ENCODE measurements at places on chromosomes 2 and 18.

DNA sequence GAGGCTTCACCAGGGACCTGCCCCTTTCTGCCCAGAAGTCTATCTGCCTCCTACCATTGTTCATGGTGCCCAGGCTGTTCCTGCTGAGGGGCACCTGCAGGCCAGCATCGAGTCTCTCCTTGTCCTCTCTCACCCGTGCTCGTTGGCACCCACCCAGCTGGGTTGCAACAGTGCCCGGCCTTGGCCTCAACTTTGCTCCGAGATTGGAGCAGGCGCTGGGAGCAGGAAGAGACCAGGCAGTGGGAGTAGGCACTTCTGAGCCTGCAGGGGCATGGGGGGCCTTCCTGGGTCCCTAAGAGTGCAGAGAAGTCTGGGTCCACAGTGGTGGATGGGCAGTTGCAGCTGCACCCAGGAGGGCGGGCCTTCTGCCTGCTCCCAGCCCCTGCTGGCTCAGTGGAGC is 75.6 kb downstream of the NCOA1 start:
- no peak for DNase-seq

DNA sequence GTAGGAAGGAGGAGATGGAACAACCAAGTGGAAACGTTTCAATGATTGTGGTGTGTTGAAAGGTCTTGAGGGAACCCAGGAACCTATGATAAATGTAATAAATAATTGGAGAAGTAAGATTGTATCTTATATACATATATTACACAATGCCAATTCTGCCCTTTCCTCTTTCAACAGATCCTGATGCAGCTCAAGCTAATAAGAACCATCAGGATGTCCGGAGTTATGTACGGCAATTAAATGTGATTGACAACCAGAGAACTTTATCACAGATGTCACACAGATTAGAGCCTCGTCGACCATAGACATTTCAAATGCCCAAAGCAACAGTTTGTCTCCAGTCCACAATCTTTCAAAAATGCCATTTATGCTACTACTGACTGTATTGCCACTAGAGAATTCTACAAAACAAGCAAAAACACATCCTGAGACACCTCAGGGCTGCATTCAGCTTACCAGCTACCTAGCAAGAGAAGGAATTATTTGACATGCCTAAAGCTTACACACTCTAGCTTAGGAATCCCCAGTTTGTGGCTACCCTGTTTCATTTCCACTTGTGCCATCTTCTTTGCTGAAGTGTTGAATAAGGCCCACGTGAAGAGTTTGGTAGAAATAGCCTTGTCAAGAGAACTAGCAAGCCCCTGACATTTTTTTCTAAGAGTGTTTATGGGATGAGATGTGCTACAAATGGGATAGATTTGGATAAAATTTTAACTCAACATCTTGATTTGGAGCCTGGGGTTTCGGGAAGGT is 24.0 kb upstream of the MAP3K20 start:
- DNase-seq: no peak

GRCh38 chr18:65423776-65424175 is 327.0 kb upstream of the CDH7 start:
- no peak for DNase-seq

DNA sequence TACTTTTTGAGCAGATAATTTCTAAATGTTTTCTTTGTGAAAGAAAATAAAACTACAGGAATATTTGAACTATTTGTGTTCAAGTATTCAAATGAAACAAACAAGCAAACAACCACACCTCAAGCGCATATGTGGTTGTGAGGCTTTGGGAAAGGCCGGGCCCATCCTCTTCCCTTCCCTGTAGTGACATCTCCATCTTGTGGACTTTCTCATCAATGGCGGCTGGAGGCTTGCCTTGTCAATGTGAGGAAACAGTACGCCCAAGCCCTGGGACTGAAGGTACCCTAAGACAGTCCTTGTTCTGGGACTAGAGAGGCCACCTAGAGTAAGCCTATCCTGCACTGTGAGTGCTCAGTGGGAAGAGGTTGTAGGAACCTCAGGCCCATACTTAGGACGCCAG is 166.8 kb downstream of the TPGS2 start:
- no peak for DNase-seq

DNA sequence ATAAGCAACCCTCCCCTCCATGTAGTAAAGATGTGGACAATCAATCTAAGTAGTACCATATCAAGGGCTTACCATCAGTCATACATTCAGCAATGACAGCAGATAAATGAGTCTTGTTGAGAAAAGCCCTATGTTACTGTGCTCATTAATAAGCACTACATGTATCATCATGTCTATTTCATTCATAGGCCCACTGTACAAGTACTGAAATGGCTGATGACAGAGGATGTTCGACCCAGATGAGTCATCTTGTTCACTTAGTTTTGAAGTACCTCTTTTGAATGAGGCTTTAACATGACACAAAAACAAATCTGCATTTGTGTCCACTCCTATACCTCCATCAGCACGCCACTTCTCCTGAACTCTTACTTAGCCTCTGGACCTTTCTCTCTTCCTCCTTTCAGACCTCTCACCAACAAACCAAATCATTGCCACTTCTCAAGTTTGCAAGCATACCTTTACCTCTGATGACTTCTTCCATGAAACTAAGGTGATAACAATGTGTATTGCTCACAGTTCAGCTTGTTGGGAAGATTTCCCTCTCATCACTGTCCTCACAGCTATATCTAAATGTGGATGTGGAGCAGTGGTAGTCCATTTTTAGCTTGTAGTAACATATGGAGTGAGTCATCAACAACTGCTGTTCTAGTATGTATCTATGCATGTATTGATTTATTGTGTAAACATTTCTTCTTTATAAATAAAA is 921.0 kb upstream of the SLC39A10 start:
- DNase-seq: no peak

GRCh38 chr18:37578886-37579513 is 13.4 kb upstream of the CELF4 start:
- DNase-seq: no peak

DNA sequence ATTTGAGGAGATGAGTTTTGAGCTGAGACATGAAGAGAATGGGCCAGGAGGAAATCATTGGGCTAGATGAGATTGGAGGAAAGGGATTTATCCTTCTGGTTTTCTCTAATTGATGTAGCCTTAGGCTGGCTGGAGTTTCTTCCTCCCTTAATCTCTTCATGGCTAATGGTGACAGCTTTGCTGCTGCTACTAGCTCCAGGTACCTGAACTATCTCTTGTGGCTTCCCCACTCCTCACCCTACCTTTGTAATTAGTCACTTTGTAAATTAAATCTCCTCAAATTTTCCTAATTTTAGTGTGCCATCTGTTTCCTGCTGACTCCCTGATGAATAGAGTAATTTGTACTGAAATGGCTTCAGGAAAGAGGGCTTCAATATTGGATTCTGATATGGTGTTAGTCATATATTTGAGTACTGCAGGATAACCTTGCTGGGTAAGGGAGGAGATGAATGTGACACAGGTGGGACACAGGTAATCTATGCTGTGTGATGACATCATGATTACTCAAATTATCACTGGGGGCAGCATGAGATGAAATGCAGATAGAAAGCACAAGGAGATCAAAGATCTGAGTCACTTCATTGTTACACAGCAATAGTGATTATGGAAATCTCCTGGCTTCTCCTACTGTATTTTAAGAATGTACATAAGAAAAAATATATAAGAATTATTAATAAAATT is 1134.1 kb upstream of the DDX18 start:
- DNase-seq: no peak

GRCh38 chr2:13666582-13667414 is 950.1 kb downstream of the TRIB2 start:
- DNase-seq: no peak

DNA sequence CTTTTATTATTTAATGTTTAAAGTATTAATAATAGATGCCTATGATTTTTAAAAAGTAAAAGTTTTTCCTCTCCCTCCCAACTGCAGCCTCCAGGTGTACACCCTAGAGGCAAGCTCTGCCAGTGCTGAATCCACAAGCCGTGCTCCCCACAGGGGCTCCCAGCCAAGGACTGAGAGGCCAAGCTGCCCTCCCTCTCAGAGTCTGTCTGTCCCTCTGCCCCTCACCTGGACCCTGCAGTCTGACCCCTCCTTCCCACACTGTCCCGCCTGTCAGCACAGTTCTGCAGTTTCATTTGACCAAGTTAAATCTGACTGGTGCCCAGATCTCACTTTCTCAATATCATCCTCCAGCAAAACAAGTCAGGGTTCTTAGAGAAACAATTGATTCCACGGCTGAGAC is 14.8 kb upstream of the PROC start:
- no peak for DNase-seq

DNA sequence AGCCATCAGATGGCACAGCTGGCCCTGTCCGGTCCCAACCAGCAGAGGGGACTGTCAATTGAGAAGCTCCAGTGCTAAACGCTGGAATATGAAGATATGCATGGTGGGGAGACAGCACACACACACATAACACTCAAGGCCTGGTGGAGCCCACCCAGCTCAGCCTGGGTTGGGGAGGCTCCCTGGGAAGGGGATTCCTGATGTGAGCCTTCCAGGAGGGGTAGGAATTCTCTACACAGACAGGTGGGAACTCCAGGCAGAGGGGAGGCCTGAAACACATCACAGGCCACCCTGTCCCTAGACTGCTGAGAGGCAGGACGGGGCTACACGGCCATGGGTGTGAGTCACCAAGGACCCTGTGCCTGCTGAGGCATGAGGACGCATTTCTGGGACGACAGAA is 49.4 kb upstream of the SH3RF3 start:
- DNase-seq: no peak

- DNase-seq: no peak
These were observed 272.1 kb upstream of the EPAS1 start for GRCh38 chr2:46025081-46025480.

DNA sequence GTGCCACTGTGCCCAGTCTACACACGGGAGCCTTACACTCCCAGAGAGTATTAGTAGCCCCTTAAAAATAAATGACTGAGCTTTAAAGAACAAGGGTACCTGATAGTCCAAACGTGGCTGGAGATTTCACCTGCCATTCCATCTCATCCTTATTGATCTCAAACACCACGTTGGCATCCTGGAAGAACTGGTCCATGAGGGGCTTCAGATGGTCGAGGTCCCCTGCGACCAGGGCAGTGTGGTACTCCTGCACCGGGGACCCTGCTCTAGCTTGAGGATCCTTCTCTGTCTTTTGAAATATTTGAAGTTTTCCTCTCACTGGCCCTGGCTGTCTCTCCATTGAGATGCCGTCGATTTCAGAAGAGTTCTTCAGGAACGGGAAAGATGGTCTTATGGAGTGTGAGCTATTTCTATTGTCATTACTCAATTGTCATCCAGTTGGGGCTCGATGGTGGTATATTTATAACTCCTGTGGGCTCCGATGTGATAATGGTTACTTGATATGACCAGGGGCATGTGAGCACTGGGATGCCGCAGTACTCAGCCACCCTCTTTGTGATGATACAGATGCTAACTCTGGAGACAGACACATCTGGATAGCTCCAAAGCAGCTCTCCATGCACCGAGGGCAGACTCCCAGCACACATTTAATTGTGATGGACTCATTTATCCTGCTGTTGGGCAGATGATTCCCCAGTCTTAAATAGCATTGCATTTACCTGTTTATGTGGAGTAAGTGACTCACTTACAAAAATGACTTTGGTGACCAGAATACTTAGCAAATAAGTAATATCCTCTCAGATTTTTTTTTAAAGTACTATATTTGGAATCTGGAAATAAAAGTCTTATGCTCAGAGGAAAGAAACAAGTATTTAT is 22.8 kb downstream of the ASB18 start:
- DNase-seq: no peak

DNA sequence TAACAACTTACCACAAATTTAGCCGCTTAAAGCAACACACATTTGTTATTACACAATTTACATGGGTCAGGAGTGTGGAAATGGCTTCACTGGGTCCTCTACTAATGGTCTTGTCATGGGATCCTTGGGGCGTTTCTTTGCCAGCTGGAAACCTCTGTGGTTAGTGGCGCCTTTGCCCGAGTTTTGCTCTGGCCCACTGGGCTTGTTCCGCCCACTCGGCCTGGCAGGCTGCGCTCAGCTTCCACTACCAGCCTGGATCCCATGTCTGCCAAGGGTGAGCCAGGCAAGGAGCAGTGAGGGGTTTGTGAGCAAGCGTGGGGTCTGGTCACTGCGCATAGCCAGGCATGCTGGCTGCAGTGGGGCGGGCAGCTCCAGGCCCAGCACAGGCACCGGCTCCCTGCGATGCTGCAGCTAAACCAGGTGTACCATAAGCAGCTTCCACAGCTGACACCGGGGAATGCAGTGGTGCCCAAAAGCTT is 16.2 kb upstream of the MBD2 start:
- DNase-seq: no peak

- no peak for DNase-seq
These were observed 185.1 kb upstream of the SMAD7 start for GRCh38 chr18:49135877-49136276.

GRCh38 chr18:31301201-31301655 is 16.7 kb upstream of the DSG1 start:
- DNase-seq: peak; percentile 30

GRCh38 chr2:102032368-102033030 is 40.7 kb downstream of the IL1R2 start:
- DNase-seq: no peak

- peak; percentile 48 for DNase-seq
These were observed 3.4 kb upstream of the DUSP2 start for GRCh38 chr2:96148410-96149217.

GRCh38 chr2:54575379-54575888 is 119.3 kb downstream of the SPTBN1 start:
- no peak for DNase-seq

GRCh38 chr18:13623871-13624270 is 102.5 kb downstream of the FAM210A start:
- no peak for DNase-seq

DNA sequence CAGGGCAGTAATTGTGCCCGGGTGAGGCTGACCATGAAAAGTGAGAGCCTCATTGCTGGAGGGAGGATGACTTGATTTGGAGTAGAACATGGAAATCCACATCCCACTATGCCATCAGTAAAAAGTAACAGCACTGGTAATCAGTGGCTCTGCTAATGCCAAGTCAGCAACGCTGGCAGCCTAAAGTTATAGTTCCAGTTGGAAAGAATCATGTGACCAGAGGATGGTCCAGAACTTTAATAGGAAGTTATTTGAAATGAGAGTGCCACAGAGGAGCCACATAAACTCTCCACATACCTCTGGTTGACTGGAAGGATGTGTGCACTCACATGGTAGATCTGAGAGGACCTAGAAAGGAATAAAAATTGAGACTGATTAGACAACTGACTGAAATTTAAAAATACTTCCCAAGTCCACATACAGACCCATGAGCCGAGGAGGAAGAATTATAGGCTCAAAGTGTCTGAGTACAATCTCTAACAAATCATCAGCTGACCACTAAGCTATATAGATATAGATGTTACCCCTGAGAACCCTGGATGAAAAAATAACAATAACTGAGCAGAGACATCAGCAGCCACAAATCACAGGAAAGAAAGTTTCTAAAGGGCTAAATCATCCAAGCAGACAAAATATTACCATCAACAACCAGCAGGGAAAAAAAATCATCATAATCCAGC is 346.8 kb downstream of the STK39 start:
- no peak for DNase-seq

All from neuronal stem cell (in vitro differentiated cells).